Amygdala (tissue), 56 donors: ENCODE measurements at places on chromosomes 11 and 22.

- DNase-seq: no peak
These were observed 6.2 kb downstream of the ST14 start for GRCh38 chr11:130165601-130166456.

DNA sequence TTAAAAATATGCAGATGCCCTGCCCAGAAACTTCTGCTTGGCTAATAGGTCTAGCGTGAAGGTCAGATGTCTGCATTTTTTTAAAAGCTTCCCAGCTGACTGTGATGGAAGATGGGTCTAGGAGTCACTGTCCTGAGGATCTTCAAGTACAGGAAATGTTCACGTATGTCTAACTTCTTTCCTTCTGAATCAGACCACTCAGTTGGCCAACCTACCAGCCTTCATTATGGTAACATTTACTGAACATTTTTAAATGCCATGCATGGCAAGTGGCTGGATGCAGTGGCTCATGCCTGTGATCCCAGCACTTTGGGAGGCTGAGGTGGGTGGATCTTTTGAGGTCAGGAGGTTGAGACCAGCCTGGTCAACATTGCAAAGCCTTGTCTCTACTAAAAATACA is 1.1 kb upstream of the PRG2 start:
- no peak for DNase-seq

- DNase-seq: no peak
These were observed 5.5 kb downstream of the FOLR3 start for GRCh38 chr11:72141066-72141465.

DNA sequence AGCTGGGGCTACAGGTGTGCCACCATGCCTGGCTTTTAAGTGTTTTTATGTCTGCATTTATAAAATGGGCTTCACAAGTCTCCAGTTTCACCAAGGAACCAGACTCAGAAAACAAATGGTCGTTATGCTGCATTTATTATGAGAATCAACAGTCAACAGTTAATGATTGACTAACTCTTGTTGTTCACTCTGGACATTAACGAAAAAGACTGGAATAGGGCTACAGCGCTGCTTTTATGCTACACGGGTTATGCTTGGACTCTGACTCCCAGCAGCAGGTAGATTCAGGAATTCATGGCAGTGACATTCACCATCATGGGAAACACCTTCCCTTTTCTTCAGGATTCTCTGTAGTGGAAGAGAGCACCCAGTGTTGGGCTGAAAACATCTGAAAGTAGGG is 44.4 kb upstream of the CHKA start:
- no peak for DNase-seq

DNA sequence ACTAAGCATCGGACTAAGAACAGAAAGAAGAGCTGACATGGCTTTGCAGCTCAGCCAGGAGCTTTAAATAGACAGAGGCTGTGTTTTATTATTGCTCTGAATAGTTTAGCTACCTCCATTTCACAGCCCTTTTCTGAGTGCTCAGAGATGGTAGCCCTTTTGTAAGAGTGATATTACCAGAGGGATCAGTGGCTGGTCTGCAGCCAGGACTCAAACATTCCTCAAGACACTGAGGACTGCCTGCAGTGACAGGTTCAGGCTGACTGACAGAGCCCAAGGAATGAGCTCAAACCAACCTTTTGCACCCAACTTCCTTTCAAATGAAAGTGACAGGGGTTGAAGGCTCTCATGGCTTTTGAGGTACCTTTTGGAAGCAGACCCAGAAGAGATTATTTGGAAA is 189.0 kb downstream of the DDX10 start:
- DNase-seq: no peak

- no peak for DNase-seq
These were observed 81.1 kb downstream of the BMAL1 start for GRCh38 chr11:13358596-13359270.

DNA sequence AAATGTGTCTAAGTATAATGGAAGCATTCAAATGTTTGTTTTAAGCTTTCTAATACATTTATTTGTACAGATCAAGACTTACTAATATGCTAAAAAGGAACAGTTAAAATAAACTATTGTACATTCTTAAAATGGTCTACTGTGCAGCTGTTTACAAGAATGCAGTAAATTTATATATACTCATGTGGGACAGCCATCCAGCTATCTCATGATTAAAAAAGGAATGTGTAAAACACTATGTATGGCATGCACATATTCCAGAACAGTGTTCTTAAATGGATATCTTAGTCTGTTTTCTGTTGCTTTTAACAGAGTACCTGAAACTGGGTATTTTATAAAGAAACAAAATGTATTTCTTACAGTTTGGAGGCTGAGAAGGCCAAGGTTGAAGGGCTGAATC is 30.2 kb upstream of the CSTF3 start:
- no peak for DNase-seq

DNA sequence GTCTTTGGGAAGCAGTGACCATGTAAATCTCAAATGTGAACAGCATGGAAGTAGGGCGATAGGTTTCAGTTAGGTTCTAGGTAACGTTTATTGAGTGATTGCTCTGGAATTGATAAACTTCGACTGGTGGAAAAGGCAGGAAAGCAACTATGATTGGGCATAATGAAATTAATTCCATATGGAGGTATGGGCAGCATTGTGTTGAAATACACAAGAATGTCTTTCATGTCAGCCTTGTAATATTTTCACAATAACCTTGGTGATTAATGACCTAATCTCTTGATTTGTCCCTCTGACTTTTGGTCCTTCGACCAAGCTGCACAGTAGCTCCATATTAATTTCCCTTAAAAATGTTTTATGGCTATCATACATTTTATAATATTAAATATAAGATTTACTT is 2.8 kb downstream of the CEP57 start:
- DNase-seq: no peak

DNA sequence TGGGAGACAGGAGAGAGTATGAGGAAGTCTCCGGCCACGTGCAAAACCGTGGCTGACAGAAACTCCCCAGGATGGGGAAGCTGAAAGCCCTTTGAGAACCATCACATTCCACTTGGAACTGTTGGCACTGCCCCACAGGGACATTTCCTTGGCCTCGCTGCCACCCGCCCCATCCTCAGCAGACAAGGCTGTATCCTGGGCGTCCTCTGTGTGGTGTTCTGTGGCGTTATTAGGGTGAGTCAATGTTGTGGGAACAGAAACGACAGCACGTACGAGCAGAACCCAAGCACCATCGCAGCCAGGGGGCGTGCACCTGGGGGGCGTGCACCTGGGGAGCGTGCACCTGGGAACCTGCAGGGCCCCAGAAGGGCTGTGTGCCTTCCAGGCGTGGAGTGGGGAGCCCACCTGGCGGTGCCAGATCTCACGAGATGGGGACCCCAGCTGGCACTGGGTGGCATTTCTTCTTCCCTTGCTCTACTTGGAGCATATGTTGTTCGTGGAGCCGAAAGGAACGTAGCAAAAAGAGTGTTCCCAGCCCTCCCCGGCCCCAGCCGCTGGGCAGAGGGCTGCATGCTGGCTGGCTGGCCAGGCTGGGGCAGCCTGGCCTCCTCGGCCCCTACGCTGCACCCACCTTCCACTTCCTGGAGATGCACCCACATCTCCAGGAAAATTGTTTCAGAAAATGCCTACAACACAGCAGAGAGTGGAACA is 35.4 kb downstream of the NFAM1 start:
- DNase-seq: no peak

DNA sequence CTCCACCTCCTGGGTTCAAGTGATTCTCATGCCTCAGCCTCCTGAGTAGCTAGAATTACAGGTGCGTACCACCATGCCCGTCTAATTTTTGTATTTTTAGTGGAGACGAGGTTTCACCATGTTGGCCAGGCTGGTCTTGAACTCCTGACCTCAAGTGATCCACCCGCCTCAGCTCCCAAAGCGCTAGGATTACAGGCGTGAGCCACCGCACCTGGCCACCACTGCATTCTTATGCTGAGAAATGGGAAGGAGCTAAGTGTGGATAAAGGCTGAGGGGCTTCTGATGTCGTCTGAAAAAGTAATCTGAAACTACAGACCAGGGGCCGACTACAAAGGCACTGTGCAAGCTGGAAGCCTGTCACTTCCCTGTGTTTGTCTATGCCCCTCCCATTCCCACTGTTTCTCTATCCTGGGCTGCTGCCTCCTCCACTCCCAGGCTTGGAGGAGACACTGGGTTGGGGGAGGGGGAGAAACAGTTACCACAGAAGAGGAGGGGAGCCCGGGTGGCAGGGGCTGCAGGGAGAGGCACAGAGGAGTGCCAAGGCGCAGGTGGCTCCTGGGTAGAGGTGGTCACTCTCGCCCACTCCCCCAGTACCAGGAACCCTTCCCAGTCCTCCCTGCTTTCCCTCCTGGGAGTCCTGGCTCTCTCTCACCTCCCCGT is 2.9 kb upstream of the MTA2 start:
- no peak for DNase-seq

DNA sequence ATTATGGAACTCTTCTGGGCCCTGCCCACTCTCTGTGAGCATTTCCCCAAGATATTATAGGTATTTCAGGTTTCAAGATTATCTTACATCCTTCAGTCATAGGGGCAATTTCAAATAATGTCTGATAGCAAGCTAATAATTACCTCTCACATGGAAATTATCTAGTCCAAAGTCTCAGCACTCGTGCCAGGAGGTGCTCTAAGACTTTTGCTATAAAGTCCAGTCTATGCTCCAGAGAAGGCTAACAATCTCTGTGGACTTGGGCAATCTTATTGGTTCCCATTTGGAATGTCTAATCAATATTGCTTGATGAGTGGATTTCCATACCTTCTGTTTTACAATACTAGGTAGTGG is 5.4 kb downstream of the TREH start:
- DNase-seq: no peak

GRCh38 chr11:131855320-131855719 is 484.9 kb downstream of the NTM start:
- no peak for DNase-seq

- DNase-seq: no peak
These were observed 59.6 kb downstream of the ATXN10 start for GRCh38 chr22:45731041-45731797.

DNA sequence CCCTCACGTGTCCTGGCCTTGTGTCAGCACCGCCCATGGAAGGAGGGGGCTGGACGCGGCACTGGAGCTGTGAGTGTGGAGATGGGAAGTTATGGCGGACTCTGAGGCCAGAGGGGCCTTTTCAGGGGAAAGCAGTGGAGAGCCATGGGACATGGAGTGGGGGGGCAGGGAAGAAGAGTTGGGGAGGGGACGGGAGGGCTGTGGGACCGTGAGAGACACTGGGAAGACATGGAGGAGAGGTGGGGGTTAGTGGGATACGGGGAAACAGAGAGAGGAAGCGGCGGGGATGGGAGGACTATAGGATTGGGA is 58.2 kb downstream of the FBXO7 start:
- DNase-seq: no peak

GRCh38 chr11:60840470-60841430 is 1.2 kb upstream of the CCDC86 start:
- DNase-seq: no peak

GRCh38 chr11:46006418-46007070 is 84.1 kb downstream of the LARGE2 start:
- no peak for DNase-seq

DNA sequence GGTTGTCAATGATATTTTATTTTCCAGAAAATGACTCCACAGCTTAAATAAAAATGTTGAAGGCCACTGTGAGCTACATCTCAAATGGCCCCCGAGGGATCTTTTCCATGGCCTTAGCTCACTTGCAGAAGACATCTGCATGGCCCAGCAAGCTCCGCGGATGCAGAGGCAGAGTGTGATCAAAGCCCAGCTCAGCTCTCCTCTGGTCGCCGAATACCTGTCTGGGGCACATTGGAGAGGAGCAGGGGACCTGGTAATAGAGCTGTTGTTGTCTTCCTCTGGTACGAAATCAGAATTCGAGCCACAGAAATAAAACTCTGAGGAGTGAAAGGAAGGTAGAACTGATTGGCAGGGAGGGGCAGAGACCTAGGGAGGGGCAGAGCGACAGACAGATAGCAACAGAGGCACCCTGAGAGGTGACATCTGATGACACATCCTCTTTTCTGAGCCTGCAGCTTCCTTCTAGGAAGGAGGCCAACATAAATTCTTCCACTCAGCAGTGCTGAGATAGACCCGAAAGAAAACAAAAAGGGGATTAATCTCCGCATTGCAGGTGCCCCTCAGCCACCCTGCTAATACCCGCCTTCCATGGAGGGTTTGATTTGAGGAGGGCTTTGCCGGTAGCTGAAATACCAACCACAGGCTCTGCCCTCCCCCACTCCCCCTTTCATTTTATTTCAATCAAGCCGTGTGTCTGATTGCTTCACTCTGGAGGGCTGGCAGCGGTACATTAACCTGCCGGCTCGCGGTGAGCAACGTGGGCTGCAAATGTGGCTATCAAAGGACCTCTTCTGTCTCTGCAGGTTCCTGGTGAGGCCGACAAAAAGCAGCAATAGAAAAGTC is 759.4 kb downstream of the OPCML start:
- no peak for DNase-seq

DNA sequence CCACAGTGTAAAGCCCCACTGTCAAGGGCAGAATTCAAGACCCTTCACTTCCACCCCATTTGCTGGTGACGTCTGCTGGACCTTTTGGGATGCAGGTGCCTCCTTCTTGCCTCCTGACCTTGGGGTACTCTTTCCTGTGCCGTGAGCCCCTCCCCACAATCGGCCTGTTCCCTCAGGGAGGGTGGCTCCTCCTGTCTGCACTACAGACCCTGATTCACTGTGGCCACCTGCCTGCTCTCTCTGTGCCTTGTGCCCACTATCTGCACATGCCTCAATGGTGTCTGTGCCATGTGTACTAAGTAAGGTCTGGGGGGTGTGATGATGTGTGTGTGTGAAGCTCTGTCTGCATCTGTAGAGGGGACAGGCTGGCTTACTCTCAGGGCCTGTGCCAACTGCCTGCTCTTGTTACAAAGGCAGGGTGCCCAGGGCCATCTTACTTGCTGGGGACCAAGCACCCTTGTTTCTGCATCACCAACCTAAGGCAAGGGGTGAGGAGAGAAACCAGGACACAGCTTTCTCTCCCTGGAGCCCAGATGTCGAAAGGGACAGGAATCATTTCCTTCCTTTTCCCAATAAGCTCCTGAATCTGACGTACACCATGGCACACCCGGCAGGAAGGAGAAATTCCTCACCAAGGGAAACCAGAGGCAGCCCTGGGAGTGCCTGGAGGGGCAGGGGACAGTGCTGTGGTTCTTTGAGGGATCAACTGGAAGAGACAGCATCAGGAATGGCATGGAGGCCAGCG is 3.7 kb downstream of the PPM1F start:
- no peak for DNase-seq

- no peak for DNase-seq
These were observed 110.2 kb upstream of the SESN3 start for GRCh38 chr11:95341221-95341620.

DNA sequence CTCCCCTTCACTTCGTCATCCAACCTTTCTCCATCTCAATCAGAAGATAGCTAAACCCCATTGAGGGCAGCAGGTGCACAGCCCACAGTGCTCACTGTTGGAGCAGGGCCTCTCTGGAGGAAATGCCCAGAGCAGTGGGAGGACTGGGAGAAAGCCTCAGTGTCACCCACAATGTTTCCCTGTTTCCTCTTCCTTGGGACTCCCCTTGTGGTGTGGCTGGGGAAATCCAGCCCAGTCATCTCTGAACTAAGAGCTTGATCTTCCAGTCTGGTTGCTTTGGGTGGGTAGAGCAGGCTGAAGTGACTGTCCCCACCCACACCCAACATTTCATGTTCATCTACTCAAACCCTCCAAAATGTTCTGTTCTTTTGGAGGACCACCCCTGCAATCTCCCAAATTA is 29.8 kb upstream of the EED start:
- no peak for DNase-seq
